CD4-positive, alpha-beta T cell treated with Interleukin-4 for 4 hours (primary cell): ENCODE measurements at places on chromosomes 12 and 14.
A peak's percentile ranks its signal among the peaks of the same experiment; 100 is the strongest.

DNA sequence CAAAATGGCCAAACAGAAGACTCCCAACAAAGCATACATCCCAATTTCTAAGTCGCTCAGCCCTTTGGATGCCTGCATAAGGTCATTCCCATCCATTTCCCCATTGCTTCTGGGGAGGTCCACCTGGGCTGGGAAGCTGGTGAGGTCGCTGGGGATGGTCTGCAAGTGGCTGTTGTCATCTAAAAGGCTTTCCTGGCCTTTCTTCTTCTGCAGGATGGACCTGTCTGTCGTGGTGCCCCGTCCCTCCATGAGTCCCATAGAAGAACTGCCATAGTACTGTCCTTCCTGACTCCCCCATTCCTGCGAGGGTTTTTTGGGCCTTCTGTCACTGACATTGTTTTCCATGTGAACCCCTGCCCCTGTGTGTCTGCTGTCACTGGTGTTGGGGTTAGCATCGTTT lies 221.1 kb downstream of the GLT1D1 start:
- no peak for DNase-seq

- peak; percentile 80 for DNase-seq
Observed at GRCh38 chr12:56189099-56189917, at the start of gene SMARCC2. SMARCC2 (minus strand) TSS chr12:56189483; CDS start chr12:56189461, 22 bp downstream.

- DNase-seq: no peak
Observed at GRCh38 chr12:105920161-105920684, 218.5 kb downstream of the NUAK1 start.

DNA sequence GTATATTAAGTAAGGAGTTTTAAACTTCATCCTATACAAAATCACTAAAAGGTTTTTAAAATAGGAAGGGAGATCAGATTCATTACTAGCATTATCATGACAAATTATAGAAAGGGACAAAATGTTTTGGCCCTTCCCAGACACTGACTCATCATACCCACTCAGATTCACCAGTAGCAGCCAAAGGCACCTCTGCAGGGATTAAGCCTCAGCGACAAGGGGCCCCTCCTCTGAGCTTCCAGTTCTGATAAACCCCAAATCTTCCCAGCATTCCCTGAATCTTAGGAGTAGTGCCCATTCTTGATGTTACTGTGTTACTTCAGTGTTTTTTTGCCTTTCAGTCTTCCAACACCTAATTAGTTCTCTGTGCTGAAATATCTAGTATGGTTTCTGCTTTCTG lies 14.5 kb downstream of the KRAS start:
- DNase-seq: no peak

DNA sequence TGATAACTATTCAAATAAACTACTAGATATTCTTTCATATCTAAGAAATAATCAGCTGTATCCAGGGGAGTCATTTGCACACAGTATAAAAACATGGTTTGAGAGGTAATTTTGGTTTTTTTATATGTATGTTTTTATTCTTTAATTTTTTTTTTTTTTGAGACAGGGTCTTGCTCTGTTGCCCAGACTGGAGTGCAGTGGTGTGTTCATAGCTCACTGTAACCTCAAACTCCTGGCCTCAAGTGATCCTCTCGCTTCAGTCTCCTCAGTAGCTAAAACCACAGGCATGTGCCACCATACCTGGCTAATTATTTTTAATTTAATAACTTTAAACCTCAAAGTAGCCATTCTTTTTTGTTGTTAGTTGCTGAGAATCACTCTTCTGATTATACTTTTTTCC lies 1.8 kb downstream of the PRORP start:
- no peak for DNase-seq

DNA sequence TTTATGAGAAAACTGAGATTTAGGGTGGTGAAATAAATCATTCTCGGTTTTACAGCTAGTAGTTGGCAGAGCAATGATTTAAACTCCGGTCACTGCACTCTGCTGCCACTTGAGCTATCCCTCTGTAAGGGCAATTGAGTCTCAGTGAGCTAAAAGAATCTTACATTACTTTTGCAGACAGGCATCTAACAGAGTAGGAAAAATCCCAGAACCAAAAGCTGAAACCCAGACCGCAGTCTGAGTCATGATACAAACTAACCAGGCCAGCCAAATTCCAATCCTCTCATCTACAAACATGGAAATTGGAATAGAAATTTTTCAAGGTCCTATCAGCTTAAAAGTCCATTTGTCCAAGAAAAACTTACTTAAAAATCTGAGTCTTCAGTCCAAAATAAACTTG lies 73.7 kb downstream of the ANKS1B start:
- DNase-seq: no peak

- no peak for DNase-seq
Observed at GRCh38 chr14:94646066-94646465, 33.9 kb downstream of the SERPINA3 start.
